Ecto neural progenitor cell (in vitro differentiated cells): ENCODE measurements at places on chromosomes 16 and 17.

DNA sequence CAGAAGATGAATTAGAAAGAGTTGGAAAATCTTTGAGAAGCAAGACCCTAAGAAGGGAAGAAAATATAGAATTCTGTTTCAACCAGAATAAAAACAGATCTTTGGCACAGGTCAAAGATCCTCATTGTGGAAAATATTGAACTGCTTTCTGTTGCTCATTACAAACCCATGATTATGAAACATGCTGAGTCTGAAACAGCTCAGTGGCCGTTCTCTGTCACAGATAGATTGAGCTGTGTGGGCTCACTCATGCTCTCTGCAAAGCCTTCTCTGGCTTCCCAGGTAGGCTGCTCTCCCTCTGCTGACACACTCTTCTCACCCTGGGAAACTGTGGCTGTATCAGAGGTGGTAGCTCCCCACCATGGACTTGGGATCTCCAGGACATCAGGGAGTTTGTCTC, 3.4 kb upstream of the KRT38 start:
- DNase-seq, result no peak

- DNase-seq, result no peak
Measured at GRCh38 chr16:3576211-3576610, 992 bp downstream of the NLRC3 start.

GRCh38 chr17:79276821-79277220, 202.2 kb downstream of the ENGASE start:
- no peak for DNase-seq

- no peak for DNase-seq
Measured at GRCh38 chr16:72098936-72099335, 5.3 kb downstream of the DHX38 start.

DNA sequence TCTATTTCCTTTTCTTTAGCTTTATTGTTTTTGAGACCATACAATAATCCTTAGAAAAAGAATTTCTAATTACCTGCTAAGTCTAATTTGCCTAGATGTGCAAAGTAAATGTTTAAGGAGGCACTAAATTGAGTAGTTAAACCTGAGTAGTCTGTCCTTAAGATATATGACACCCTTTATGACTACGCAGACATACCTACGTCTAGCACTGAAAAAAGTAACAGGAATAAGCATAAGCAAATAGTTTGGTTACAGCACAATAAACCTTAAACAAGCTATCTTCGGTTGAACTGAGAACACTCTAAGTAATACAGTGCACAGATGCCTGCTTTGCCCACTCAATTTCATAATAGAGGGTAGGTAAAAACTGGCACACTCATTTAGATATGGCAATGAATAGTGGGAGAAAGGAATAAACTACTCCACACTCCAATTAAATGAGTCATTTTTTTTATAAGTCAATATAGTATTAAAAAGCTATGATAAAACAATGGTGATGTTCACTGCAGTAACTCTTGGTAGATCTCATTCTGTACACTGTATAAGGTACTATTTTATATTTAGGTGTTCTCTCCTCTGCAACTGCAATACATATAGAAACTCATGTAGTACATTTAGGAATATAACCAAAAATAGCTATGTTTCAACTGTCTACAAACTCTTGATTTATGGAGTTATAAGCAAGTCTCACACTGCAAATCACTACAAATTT, 19.7 kb upstream of the INTS2 start:
- DNase-seq, result no peak

GRCh38 chr17:79657036-79657435, 46.2 kb upstream of the RBFOX3 start:
- DNase-seq, result peak; percentile 38

DNA sequence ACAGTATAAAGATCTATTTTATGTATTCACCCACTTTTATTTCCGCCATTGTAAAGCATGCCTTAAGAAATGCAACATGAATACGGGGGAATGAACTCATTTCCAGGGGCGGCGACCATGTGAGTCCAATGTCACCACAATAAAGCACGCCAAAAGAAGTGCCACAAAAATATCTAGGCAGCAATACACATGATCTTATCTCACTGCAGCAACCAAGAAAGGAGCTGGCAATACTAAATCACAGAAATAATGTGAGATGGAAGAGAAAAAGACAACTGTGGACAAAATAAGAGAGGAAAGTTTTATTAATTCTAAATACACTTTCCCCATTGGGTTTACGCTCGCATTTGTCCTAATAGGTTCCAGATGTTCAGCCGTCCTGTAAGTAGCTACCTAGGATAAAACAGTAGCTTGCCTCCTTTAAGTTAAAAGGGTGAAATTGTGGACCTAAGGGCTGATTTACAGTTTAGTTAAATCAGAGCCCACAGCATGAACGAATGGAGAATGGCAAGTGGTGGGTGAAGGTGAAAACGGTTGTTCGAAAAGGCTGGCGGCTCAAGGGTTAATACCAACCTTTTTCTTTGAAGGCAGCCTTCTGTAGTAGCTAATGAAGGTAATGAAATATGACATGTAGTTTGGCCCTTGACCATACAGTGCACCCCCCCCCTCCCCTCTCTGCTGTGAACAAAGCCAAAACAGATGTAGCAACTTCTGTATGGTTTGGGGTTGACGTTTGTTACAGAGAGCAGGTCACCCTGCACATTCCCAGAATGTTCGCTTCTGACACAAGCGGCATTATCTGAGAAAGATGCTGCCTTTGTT, 504.2 kb upstream of the PSMD7 start:
- DNase-seq, result no peak

DNA sequence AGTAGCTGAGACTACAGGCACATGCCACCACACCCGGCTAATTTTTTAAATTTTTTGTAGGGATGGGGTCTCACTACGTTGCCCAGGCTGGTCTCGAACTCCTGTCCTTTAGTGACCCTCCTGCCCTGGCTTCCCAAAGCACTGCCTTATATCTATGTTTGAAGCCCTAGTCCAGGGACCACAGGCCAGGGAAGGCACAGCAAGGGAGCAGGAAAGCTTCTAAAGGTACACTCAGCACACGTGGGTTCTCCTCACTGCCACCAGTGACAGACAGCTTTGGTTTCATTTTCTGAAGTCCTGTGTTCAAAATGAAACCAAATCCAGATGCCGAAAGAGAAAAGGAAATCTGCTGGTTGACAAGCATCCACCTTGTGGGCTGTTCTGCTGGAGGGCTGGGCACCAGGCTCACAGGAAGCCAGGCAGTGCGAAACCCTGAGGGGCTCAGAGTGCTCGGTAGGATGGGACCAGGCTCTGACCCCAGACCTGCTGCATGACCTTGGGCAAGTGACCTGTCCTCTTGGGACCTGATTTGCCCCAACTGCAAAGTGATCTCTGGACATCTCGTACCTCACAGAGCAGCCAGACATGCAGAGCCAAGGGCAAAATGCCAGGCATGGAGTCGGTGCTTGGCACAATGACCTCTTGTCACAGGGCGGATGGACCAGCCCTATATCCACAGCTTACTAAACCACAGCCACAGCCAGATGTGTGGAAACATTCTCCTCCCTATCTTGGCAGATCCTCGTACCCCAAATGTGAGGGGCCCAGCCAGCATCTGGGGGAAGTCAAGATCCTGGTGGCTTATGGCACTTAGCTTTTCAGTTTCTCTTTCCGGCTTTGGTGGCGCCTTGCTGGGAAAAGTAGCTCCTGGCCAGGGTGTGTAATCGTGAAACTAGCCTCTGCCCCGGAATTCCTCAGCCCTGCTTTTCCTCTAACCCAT, 2.8 kb upstream of the SOCS1 start:
- DNase-seq, result no peak

DNA sequence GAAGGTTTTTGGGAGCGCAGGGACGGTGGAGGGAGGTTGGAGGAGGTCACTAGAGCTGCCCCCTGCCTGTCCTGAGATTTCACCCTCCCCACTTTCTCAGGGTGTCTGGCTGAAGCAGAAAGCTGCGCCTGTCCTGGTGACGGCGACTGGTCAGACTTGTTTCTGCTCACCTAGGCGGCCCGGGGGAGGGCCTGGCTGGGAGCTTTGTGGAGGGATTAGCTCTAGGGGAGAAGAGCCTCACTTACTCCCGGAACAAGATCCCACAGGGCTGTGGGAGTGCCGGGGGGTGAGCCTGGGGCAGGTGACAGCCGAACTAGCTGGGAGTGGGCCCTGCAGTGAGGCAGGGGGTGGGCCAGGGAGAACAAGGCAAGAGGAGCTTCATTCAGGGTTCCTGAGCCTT, 11.5 kb downstream of the NHERF1 start:
- DNase-seq, result peak; percentile 82

- no peak for DNase-seq
Measured at GRCh38 chr17:72255481-72255880, 134.7 kb downstream of the SOX9 start.
